Breast epithelium (tissue), 4 donors: ENCODE measurements at places on chromosomes 4 and X.
A peak's percentile ranks its signal among the peaks of the same experiment; 100 is the strongest.

GRCh38 chr4:81084634-81085033 lies 54.1 kb downstream of the BMP3 start:
- no peak for DNase-seq

GRCh38 chrX:49176421-49177326 lies 5.0 kb downstream of the PLP2 start:
- no peak for DNase-seq

GRCh38 chr4:179709961-179710624 lies 2267.9 kb upstream of the AGA start:
- no peak for DNase-seq

DNA sequence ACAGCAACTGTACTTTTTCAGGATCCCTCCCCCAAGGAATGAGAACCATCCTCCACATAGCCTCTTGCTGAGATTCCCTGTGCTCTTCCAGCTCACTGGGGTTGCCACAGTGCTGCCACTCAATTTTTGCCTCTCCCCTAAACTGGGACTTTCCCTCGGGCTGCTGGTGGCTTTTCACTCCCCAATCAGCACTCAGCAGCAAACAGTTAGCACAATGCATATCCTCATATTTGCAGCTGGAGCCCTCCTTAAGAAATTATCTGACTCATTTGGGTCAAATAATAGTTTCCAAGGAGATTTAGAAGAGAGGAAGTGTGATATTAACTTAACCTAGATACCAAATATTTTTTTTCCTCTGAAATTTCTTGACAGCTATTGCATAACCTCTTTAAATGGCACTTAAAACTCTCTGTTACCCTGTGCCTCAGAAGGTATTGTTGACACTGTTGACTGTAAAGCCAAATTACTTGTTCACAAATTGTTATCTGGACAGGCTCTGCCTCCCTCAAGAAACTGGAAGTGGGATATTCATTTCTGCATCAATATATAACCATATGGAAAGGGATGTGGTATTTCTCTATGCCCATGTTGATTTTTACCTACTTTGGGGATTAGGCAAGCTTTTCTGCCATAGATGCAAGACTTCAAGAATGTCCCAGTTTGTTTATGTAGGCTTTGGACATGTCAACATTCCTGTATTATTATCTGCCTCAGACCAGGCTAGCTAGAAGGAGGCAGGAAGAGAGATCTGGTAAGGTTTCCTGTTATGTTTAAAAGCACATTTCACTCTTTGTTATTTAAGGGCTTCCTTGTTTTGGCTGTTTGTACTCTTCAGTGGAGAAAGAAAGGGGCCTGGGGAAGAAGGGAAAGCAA lies 58.0 kb downstream of the SEPTIN11 start:
- no peak for DNase-seq

DNA sequence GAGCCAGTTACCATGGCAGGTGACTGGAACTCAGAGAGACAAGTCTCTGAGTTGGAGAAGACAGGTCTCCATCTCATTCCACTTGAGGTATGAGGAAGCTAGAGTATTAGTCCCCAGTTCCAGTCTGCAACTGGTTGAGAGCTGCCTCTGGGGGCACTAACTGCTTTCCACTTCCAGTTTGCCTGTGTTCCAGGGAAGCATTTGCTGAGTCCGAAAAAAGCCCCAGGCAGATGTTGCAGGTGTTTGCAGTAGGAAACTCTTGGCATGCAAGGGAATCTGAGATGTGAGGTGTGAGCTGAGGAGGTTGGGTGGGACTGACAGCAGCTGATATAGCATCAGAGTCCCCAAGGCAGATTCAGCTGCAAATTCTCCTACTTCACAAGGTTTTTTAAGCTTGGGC lies 272.2 kb upstream of the CASK start:
- DNase-seq: no peak

- DNase-seq: no peak
Observed at GRCh38 chrX:9205599-9206223, 171.8 kb upstream of the FAM9B start.

- DNase-seq: no peak
Observed at GRCh38 chr4:8410641-8411271, 29.8 kb downstream of the ACOX3 start.

DNA sequence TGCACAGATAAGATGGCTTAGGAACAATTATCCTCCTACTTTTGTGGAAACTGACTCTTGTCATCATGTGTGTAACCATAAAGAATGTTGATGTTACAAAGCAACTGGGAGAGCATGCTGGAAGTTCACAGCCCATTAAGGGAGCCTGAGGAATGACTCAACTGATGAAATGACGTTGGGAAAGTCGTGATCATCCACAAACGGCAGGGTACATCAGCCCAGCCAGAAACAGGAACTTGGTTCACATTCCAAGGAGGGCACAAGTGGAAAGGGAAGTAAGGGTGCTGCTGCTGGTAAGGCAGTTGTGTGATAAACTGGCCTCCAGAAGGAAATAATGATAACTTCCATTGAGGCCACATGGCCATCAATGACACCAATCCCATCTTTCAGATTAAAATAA lies 6.7 kb downstream of the TEC start:
- no peak for DNase-seq

GRCh38 chrX:134661295-134661694 lies 3.0 kb upstream of the PLAC1 start:
- DNase-seq: no peak

DNA sequence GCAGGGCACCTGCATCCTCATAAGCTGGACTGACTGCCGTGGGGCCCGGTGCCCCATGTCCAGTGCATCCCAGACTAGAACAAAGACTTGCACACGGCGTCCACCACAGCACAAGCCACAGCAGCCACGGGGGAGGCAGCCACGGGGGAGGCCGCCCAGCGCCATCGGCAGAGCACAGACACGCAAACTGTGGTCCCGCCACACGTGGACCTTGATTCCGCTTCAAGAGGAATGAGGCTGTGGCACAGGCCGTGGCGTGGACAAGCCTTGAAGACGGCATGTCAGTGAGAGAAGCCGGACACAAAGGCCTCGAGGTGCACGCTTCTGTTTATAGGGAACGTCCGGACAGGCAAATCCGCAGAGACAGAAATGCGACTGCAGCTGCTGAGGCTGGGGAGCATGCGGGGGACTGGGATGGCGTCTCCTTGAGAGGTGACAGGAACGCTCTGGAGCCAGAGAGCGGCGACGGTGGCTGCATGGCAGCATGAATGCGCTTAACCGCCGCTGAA lies 10.1 kb upstream of the CPLX1 start:
- DNase-seq: no peak

GRCh38 chr4:30434656-30435055 lies 285.5 kb upstream of the PCDH7 start:
- DNase-seq: no peak

DNA sequence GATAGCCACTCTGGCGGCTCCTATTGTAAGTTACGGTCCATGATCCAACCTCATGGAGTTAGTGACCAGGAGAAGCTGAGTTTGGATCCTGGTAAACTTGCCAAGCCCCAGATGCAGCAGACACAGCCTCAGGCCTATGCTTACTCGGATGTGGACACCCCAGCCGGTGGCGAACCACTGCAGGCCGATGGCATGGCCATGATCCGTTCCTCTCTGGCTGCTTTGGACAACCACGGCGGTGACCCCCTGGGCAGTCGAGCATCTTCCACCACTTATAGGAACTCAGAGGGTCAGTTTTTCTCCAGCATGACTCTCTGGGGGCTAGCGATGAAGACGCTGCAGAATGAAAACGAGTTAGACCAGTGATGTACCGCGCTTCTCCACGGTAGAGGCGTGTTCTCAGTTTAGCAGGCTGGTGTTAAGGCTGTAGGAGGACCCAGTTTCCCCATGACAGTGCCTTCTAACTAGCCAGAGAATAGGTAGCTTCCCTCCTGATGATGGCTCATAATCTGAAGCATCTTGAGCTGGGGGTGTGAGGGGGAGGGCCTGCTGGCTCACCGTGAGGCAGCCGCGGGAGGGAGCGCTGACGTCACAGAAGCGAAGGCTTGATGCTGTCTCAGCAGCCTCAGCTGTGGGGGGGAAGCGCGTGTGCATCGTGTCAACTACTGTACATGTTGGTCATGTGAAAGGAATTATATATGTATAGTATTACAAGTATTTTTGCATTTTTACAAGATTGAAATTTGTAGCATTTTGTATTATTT lies 31.1 kb downstream of the ZBTB49 start:
- no peak for DNase-seq

DNA sequence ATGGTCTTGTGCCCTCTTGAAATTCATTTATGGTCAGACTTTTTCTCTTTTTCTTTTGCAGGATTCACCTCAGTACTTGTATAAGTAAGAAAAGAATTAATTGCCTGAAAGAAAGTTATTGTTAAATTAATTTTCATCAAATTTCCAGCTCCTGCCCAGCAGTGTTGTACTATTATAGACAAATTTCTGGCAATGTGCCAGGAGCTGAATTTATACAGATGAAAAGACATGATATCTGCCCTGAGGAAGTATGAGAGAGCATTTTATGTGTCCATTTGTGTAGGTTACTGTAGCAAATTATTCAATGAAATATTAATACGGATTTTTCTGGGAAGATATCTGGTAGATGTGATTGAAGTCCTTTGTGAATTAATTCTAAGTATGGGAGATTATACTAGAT lies 2371.5 kb upstream of the TENM3 start:
- no peak for DNase-seq

- no peak for DNase-seq
Observed at GRCh38 chrX:154305541-154306205, 10.1 kb downstream of the TKTL1 start.

DNA sequence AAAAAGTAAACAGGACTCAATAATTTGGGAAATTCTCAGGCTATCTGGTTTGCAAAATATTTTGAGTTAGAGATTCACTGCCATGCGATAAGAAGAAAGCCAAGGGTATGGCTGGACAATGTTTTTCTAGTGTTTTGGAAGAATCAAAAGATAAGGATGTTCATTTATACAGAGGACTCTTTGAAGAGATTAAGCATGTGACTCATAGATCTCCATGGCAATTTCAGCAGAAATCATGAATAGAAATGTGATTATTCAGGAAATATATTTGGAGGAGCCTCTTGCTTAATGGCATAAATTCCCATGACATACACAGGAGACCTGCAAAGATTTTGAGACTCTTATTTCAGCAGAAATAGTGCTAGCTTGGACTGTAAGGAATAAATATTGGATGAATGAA lies 16.7 kb upstream of the FRAS1 start:
- DNase-seq: no peak

DNA sequence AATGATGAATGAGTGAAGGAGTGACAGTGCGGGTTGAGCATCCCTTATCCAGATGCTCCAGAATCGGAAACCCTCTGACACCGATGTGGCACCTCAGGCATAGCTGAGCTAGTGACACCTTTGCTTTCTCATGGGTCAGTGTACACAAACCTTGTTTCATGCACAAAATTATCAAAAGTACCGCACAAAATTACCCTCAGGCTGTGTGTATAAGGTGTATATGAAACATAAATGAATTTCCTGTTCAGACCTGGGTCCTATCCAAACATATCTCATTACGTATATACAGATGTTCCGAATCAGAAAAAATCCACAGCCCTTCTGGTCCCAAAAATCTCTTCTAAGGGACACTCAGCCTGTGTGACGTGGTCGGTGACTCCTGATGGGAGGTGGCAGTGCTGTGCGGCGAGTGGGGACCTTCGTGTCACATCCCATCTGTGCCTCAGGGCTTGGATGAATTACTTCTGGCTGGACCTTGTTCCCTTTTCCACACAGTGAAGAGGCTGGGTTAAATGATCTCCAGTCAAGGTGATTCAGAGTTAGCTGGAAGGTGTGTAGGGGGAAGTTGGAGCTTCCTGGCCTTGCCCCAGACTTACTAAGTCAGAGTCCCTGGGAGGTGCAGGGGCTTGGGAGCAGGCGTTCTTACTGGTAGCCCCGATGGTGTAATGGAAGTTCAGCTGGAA lies 18.8 kb downstream of the RGS12 start:
- no peak for DNase-seq

- peak; percentile 79 for DNase-seq
Observed at GRCh38 chrX:72181178-72182125, at the start of gene PIN4. TSS of gene PIN4 (plus strand) at chrX:72181757. CDS start at chrX:72181786, 29 bp downstream.

DNA sequence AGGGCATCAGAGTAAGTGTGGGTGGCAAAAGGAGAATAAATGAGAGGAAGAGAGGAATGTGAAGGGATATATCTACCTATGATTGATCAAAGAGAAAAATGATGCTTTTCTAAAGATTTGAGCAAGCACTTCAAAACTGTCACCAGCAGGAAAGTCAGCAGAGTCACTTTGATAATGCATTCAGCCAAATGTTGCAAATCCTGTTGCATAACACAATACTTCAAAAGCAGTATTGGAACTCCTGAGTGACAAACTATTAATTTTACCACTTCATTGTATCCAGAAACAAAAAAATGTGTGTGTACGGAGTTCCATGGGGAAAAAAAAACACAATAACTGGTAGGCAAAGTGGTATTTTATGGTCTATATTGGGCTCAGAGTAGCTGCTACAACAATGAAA lies 160.3 kb downstream of the EMCN start:
- no peak for DNase-seq

- DNase-seq: no peak
Observed at GRCh38 chrX:94178145-94178788, 504.3 kb downstream of the FAM133A start.

GRCh38 chr4:168716406-168717129 lies 219.7 kb downstream of the PALLD start:
- no peak for DNase-seq

- no peak for DNase-seq
Observed at GRCh38 chrX:46543441-46543840, 1.8 kb downstream of the ZNF674 start.

DNA sequence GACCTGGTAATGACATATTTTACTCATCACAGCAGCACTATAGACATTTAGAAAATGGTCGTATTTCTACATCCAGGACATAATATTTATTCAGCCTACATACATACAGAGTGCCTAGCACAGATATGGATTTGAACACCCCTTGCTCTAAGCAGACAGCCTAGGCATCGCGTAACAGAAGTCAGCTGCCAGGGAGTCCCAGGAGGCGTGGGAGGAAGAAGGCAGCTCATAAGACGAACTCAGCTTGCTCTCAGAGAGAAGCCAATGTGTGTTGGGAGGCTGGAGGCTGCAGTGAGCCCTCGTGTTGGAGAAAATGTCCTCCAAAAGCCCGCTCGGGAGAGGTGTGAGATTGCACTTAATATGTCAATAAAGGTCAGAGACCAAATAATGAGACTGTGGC lies 131.6 kb downstream of the BCOR start:
- DNase-seq: no peak

GRCh38 chr4:88803600-88804096 lies 106.0 kb upstream of the NAP1L5 start:
- no peak for DNase-seq

DNA sequence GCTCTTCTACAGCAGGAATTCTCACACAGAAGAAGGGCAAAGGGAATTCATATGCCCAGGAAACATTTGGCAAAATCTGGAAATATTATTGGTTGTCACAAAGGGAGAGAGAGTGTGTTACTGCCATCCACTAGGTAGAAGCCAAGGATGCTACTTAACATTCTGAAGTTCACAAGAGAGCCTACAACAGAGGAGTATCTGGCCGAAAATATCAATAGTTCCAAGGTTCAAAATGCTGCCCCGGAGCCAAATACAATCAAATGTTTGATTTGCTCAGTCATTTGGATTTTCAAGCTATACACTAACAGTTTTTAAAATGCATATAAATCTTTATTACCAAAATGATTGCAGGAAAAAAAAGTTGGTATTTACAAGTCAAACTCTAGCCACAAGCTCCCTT lies 18.8 kb downstream of the OTUD4 start:
- no peak for DNase-seq
